Fibroblast of skin of back (primary cell): ENCODE measurements at places on chromosomes 5 and 9.

- DNase-seq: peak; percentile 49
These were observed 81.2 kb downstream of the ARL15 start for GRCh38 chr5:54229041-54229780.

DNA sequence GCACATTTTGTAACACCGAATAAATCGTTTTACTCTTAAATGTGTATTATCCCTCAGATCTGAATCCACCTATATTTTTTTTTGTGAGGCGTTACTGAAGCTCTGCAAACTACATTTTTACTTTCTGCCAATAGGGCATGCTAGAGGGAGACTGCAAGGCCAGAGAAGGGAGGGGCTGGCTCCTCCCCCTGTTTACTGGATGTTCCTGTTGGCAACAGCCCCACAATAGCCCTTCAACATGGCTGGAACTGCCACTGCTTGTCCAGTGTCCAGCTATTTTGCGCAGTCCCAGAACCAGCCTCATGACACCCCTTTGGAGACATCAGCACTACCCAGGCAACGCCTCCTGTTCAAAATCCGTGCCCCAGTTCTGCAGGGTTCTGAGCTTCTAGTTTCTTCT lies 85.4 kb upstream of the MIER3 start:
- DNase-seq: no peak

DNA sequence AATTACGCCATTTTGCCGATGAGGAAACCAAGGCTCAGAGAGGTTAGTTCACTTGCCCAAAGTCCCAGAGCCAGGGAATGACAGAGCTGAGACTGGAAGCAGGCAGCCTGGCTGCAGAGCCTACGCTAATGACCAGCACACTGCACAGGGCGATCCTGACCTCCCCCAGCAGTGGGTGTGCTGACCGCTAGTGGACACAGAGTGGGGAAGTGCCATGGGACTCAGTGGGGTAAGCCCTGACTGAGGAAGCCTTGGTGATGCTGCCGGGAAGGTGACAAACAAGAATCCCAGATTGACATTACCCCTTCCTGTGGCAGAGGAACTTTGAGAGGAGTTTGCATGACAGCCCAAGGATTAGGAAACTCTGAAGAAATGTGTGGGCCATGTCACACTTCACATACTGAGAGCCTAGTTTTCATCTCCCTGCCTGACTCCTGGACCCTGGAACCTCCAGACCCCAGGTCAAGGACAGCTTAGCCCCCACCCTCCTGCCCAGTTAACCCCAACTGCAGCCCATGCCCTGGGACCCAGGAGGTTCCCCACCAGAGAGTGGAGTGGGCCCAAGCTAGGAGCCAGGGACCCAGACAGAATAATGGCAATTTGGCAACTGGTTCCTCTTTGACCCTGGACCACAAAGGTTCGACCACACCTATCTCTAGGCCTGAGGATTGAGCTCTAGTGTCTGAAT lies 19.7 kb upstream of the CSF1R start:
- DNase-seq: no peak

GRCh38 chr5:72427488-72428437 lies 79.4 kb downstream of the ZNF366 start:
- DNase-seq: peak; percentile 61

- DNase-seq: no peak
These were observed 189.0 kb upstream of the PUM3 start for GRCh38 chr9:3032898-3033297.

- peak; percentile 99 for DNase-seq
These were observed 127.9 kb upstream of the PTGER4 start for GRCh38 chr5:40551496-40552491.

GRCh38 chr9:133952598-133953550 lies 39.2 kb downstream of the VAV2 start:
- DNase-seq: no peak

- DNase-seq: no peak
These were observed 32.5 kb upstream of the MYORG start for GRCh38 chr9:34409154-34409553.

DNA sequence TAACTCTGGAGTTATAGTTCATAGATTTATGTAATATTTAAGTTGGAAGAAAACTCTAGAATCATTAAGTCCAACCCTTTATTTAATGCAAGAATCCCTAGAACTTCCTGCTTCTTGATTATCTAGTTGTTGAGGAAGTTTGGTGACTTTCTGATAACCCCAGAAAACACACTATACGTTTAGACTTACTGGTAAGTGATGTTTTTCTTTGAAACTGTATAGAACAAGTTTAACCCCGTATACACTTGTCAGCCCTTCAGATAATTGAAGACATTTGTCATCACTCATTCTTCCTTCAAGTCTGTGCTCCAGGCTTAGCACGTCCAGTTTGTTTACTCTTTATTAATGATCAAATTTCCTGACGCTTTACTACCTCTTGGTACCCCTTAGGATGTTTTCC lies 9.0 kb downstream of the NDUFS4 start:
- DNase-seq: no peak

GRCh38 chr9:114513055-114513958 lies 8.0 kb upstream of the WHRN start:
- no peak for DNase-seq

DNA sequence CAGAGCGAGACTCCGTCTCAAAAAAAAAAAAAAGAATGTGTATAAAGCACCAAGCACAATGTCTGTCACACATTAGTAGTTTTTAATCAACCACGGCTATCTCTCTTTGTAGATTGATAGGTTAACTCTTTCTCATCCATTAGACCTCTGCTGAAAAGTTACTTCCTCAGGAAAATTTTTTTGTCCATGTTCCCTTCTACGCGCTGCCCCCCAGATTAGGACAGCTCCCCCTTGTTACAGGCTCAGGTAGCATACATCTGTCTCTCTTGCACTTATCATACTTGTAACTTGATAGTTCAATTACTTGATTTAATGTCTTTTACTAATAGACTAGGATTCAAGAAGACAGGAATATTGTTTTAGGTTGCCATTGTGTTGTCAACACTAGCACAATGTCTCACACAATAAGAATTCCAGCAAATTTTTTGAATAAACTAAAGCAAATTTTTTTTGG lies 1.5 kb downstream of the SPDL1 start:
- DNase-seq: peak; percentile 48
